ENCODE measurements at places on chromosomes 13 and 19.
A peak's percentile ranks its signal among the peaks of the same experiment; 100 is the strongest.

- no peak for DNase-seq
These were observed 33.2 kb downstream of the CACNG6 start for GRCh38 chr19:54024660-54025059.

GRCh38 chr19:8168537-8168936 is 19.1 kb upstream of the FBN3 start:
- no peak for DNase-seq

DNA sequence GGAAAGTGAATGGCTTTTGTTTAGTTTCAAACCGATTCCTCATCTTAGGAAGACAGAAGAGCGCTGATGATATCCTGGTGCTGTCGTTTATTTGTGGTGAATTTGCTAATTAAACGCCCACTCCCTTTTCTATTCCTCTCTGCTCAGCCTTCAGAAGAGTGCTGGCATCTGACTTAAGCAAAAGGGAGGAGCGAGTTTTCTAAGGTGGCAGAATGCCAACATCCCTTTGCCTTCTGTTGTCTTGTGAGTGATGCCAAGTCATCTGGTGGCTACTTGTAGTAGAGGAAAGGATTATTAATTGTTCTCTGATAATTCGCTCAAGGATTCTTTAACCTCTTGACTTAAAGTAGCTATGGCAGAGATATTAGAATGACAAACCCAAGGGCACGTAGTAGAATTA is 68.1 kb downstream of the ERCC5 start:
- DNase-seq, result no peak

GRCh38 chr19:7644550-7644877 is 7.6 kb downstream of the STXBP2 start:
- DNase-seq, result no peak

- DNase-seq, result no peak
These were observed 16.4 kb downstream of the CNMD start for GRCh38 chr13:52723181-52723580.

DNA sequence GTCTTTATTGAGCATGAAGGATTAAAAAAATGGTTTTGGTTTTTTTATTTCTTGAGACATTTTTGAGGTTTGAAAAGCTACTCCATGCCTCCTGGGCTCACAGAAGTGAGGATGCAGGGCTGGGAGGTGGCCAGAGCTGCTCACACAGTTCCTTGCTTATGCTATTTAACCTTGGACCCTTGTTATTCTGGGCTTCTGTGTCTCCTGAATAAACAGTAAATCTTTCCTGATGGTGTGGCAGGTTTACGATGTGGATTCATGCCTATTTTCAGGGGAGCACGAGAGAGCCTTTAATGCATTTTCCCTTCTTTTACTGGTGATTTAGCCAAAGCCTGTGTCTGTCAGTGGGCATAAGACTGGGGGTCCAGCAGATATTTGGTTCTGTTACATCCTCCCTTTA is 34.3 kb upstream of the PCDH8 start:
- no peak for DNase-seq

DNA sequence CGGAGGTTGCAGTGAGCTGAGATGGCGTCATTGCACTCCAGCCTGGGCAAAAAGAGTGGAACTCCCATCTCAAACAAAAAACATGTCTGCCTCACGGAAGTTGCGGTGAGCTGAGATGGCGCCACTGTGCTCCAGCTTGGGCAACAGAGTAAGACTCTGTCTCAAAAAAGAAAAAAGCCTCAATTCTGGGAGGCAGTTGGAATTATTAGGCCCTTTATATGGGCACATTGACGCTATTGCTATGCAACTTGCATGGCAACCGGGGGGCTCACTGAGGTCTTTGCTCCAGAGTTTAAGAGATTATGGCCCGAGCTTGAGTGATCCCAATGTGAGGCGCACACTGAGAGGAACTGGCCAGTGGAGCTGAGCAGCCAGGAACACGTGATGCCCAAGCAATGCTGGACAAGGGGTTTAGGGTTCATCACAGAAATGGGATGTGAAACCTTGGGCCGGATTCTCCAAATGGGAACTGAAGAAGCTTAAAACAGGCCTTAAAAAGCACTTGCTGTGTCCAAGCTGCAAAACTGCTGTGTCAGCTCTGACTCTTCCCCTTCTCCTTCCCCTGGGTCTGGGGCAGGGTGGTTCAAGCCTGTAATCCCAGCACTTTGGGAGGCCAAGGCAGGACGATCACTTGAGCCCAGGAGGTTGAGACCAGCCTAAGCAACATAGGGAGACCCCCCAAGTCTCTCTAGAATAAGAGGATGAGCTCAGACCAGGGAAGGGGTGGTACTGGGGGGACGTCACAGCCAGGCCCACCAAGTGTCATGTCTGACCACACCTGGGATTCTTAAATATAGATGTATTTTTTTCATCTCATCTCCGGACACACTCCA is 2.5 kb downstream of the FTL start:
- no peak for DNase-seq

GRCh38 chr13:73922493-73923393 is 211.5 kb downstream of the KLF12 start:
- DNase-seq, result no peak

DNA sequence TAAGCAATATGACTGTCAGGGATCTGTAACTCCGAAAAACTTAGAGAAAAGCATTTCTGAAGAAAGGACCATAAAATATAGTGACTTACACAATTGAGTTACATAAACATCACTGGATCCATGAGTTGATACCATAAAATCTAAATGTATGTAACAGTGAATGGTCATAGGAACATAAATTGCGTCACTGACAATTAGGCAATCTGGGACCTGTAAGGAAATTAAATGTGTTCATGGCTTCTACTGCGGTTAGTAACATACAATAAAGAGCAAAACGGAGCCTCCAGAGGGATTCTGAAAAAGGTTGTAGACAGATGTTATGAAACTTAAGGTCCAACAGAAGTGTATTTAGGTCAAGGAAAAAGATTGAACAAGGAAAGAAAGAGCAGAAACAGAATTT is 27.1 kb downstream of the POU4F1 start:
- no peak for DNase-seq

GRCh38 chr19:1655987-1656608 is 3.7 kb upstream of the TCF3 start:
- DNase-seq, result no peak

DNA sequence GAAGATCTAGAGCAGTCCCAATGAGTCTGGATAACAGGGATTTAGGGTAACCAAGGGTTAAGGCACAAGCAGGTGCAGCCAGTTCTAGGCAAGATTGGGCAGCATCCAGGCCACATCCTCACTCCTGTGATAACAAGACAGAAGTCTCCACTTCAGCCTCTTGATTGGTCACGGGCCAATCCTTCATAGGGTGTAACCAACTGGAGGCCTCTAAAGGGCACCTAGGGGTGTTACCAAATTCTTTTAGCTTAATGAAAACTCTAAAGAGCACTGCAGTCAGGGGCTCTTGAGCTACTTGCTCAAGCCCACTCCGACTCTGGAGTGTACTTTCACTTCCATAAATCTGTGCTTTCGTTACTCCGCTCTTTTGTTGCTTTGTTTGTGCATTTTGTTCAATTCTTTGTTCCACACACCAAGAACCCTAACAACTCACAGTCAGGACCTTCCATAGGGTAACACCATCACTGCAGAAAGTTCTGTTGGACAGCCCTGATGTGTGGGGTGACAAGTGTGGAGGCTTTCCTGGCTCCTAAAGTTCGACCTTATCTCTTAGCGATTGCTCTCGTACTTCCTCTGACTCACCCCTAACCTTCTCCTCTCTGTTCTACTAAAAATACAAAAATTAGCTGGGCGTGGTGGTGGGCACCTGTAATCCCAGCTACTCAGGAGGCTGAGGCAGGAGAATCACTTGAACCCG is 36.1 kb downstream of the ZSWIM9 start:
- no peak for DNase-seq

DNA sequence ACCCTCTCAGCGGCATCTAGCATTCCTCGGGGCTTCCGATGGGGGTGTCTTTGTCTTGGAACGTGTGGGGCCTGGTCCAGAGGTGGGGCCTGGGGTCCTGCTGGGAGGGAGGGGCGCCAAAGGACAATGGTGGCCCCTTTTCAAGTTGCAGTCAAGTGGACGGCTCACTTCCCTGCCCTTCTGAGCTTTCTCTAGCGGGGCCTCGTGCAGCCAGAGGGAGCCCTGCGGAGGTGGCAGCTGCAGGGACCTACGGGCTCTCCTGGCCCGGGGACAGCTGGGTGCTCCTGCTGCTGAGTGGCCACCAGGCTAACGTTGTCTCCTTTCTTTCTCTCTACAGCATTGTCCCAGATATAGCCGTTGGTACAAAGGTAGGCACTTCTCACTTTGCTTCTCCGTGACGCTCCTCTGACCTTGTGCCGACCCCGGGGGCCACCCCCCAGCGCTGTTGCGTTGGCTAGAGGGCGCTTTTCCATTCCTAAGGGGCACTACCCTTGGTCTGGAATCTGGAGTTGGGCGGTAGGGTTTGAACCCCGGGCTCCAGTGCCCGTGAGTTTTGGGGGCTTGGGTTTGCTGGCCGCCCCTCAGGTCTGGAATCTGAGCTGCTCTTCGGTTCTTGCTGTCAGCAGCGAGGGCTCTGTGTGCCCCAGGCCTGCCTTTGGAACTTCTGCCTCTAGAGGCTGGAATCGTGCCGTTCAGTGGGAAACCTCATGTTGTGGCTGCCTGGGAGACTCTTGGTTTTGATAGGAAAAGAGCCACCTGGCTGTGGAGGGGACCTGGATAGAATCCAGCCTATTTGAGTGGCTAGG is 2.0 kb downstream of the PTBP1 start:
- peak; percentile 70 for DNase-seq

GRCh38 chr13:105513448-105513847 is 1022.0 kb downstream of the EFNB2 start:
- DNase-seq, result no peak

DNA sequence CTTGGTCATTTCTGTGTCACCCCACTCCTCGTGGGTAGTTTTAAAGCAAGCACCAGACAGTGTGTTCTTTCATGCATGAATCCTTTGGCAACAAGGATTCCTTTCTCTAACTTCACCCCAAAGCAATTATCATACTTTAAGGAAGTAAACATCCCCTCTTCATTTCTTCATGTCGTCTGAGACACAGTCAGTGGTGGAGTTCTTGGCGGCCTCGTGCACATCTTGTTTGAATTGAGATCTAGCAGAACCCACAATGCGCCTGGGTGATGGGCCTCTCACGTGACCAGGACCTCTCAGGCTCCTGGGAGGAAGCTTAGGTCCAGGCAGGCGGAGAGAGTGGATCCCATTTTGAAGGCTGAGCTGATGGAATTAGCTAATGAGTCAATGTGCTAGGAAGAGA is 2.6 kb downstream of the ACSBG2 start:
- DNase-seq, result no peak

- DNase-seq, result peak; percentile 86
These were observed 502 bp downstream of the NECTIN2 start for GRCh38 chr19:44846455-44847143.

- DNase-seq, result no peak
These were observed 25.3 kb upstream of the SLC46A3 start for GRCh38 chr13:28744091-28744536.

Measured in ecto neural progenitor cell (in vitro differentiated cells).